ENCODE measurements at places on chromosomes 7 and 10.

GRCh38 chr7:67716729-67717128 is 720.1 kb downstream of the TYW1 start:
- peak; percentile 17 for DNase-seq

GRCh38 chr10:116707981-116708380 is 34.4 kb downstream of the HSPA12A start:
- DNase-seq = peak; percentile 25

DNA sequence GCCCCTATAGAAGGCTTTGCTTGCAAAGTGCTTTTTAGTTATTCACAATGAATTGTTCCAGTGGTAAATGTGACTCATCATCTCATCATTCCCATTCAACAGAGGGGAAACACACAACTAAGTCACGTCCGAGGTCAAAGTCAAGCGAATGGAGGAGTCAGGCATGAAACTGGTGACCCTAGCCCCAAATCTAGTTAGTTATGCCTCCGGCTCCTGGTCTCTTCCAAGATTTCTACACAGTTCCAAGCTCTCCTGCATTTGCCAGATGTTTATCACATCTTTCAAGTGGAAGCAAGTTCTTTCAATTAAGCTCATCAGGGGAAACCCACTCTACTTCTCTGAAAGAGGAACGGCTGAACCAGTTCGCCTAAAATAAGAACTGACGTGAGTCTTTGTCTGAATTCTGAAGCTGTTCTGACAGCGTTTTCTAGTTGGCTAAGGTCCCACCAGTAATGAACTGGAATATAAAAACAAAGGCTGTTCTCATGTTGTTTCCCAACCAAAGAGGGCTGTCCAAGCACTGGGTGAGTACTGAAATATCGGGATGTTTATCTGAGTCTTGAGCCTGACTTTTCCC is 140.9 kb upstream of the NRBF2 start:
- DNase-seq = no peak

DNA sequence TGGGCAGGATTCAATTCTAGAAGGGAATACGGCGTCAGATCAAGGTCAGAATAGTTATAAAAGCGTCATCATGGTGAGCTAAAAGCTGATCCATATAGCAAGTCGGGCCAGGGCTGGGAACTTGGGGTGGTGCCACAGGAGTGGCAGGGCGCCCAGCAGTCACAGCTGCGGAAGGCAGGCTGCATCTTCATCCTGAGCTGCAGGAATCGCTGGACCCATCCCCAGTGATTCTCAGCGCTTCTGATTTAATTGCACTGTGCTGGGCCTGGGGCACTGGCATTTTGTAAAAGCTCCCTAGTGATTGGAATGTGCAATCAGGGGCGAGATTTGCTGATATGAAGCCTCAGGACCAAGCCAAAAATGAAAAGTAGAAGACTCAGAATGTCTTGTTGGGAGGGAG is 135.3 kb downstream of the CTTNBP2 start:
- peak; percentile 65 for DNase-seq

- DNase-seq = no peak
Observed at GRCh38 chr7:42734568-42734967, 177.3 kb downstream of the C7orf25 start.
